ENCODE measurements at places on chromosomes 2 and 18.

DNA sequence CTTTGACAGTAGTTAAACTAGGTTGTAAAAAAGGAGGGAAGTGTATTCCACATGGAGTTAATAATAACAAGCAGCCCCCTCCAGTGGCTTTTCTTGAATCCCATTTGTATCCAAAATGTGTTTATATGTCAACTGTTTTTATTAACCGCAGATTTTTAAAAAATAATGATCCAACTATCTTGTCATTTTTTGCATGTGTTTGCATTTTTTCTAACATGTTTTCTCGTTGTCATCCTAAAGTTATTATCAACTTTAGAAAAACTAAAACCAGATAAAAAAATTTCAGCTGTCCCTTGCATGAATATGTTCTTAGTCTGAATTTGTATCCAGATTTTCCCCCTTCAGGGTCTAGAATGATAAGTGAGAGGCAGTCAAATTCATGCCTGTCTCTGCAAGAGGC is 1063.3 kb downstream of the BCL11A start:
- no peak for DNase-seq

GRCh38 chr2:142874293-142874814 is 3.1 kb upstream of the KYNU start:
- DNase-seq, result no peak

GRCh38 chr2:200136655-200137054 is 169.8 kb upstream of the SPATS2L start:
- no peak for DNase-seq

DNA sequence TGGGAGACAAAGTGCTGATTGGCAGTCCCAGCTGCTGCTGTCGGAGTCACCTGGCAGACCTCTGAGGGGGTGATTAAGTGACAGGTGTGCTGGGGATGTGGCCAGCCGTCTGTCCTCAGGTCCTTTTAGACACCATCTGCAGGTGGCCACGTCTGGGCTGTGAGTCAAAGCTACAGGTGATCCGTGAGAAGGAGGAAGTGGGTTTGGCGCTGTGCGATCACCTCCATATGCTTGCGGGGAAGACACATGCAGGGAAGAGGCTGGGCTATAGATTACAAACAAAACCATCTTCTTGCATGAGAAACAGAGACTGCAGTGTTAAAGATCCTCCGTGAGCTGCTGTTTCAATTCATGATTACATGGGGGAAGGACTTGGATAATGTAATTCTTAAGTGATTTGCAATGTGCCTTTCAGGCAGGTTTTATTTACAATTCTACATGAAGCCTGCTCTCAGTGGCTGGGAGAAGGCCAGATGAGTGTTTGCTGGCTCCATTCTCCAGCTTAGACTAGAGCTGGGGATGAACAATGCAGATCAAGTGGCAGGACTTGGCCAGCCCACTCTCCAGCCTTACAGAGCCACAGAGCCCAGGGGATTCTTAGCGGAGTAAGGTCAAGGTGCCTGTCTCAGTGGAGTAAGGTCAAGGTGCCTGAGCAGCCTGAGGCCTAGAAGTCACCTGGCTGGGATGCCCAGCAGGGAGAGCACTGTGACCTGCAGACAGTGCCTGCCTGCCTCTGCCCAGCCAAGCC is 87.8 kb downstream of the LYPD1 start:
- DNase-seq, result no peak

All from right kidney (tissue), 9 donors.